NCI-H1048 (cell line): ENCODE measurements at places on chromosomes 6 and 20.

- DNase-seq: no peak
These were observed 151.2 kb downstream of the RNF144B start for GRCh38 chr6:18538315-18538714.

DNA sequence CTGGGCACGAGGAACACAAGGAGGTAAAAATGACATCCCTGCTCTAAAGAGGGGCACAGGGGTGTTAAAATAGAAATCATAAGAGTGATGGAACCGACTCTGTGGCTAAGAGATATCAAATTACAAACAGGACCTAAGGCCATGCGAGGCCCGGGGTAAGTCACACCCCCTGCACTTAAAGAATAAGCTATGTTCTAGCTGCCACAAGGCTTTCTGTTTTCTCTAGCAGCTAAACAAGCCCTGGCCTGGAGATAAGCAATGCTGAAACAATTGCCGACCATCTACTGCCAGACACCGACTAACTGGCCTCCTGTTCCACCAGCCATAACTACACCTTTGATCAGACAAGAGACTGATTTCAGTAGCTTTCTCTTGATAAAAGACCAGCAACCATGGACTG, 32.4 kb downstream of the MDGA1 start:
- DNase-seq: no peak

DNA sequence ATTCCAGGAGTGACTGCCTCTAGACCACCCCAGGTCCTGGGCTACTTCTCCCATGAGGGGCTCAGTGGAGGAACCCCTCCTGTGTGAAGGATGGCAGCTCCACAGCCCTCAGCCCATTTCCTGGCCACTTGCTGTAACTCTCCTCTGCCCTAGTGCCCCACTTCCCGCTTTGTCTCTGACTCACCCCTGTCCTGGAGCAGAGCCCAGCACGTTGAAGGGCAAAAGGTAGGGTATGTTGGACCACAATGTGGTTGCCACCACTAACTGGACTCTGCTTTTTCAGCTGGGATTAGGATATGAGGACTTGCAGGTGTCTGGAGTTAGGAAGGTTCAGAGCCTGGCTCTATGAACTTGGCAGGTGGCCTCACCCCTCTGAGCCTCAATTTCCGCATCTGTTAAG, 2.4 kb downstream of the MYBL2 start:
- no peak for DNase-seq

GRCh38 chr6:150967910-150968309, 102.4 kb downstream of the MTHFD1L start:
- DNase-seq: no peak

DNA sequence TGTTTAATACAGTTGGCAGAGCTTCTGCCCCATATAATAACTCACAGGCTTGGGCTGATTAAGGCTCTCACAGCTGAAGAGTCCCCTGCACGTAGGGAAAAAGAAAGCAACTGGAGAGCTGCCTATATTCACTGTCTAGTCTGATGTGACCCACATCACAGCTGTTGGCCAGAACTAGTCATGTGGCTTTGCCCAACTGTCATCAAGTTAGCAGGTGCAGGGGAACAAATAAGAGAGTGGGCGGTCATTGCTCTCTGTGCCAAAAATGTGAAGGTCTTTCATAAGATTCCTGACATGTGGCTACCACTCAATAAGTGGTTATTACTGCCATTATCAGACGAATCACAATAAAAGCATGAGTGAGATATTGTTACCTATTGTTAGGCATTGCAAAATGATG, 665.2 kb downstream of the DOK5 start:
- DNase-seq: no peak

- no peak for DNase-seq
These were observed 41.7 kb downstream of the ASCC3 start for GRCh38 chr6:100839419-100839818.
